ENCODE measurements at places on chromosomes 12 and 14. TPM values are rescaled to one million over a fixed set of nuclear protein-coding genes. Genes with fewer than 3 reads are reported as not detected.
A peak's percentile ranks its signal among the peaks of the same experiment; 100 is the strongest.

DNA sequence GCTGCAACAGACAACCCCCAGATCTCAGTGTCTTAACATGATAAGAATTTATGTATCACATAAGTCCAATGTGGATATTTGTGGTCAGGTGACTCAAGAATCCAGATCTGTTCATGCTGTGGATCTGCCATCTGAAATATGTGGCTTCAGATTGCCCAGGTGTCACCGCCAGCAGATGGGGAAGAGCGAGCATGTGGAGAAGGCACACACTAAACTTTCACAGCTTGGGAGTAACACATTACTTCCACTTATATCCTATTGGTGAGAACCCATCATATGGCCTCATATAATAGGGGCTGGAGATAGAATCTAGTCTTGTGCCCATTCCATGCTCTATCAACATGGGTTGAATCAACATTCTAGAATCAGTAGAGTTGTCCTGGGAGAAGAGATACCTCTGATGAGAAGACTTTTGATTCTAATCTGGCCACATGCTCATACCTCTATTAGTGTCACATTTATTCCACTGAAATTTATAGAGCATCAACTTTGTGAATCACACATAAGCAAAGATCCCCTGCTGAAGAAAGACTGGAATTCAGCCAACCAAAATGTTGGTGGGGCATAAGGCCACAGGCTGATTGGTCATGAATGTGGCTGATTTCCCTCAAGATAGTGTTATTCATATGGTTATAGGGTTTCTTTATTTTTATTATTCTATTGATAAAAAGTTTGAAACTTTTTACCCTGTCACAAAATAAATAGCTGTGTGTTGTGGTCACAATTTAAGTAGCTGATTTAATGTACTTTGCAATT is 6.0 kb upstream of the CALCOCO1 start:
- DNase-seq: no peak

DNA sequence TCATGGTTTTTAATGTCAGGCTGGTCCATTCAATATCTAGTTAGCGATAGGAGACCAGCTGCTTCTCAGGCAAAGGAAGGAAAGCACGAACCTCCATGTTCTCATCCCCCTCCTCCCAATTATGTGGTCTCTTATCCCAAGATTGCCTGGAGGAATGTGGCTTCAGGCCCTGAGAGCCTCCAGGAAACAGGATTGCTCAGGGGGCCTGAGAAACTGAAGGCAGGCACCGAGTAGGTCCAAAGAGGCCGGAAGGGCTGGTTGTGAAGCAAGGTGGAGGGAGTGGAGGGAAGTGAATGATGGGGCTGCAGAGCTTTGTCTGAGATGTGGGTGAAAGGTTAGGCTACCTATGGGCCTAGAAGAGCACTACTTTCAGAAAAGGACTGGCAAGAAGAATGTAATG is 188.2 kb upstream of the DDHD1 start:
- DNase-seq: no peak

- DNase-seq: no peak
These were observed 180.9 kb downstream of the SRGAP1 start for GRCh38 chr12:64025174-64025958.

The AQP5 gene
- total RNA-seq: not detected

- DNase-seq: peak; percentile 52
These were observed 10.0 kb upstream of the GPRC5A start for GRCh38 chr12:12881151-12881909.

- no peak for DNase-seq
These were observed 82.2 kb downstream of the ADCK1 start for GRCh38 chr14:77882098-77882497.
